ENCODE measurements at places on chromosomes 1 and 21. TPM values are rescaled to one million over a fixed set of nuclear protein-coding genes. Genes with fewer than 3 reads are reported as not detected.

CCT3 gene
- 599 TPM for total RNA-seq

COL6A1 gene
- total RNA-seq, result 822 TPM

SMCP gene
- 0.11 TPM for total RNA-seq

NUAK2 gene
- 2.2 TPM for total RNA-seq

OR2W3 gene
- total RNA-seq, result not detected

HFM1 gene
- 0.87 TPM for total RNA-seq

VASH2 gene
- 0.11 TPM for total RNA-seq

GREM2 gene
- 1.00 TPM for total RNA-seq

EDEM3 gene
- total RNA-seq, result 95.2 TPM

UMODL1 gene
- total RNA-seq, result 0.12 TPM

CELA2B gene
- total RNA-seq, result not detected

FCRL5 gene
- not detected for total RNA-seq

CLCA4 gene
- not detected for total RNA-seq
